ENCODE measurements at places on chromosomes 3 and 15.

GRCh38 chr3:3027976-3028567, 82.1 kb downstream of the IL5RA start:
- DNase-seq, result no peak

- DNase-seq, result no peak
These were observed 68.5 kb downstream of the PLCH1 start for GRCh38 chr3:155676252-155676981.

- no peak for DNase-seq
These were observed 16.0 kb downstream of the ANKRD28 start for GRCh38 chr3:15781637-15782402.

- DNase-seq, result no peak
These were observed 7.9 kb downstream of the VIPR1 start for GRCh38 chr3:42510325-42510724.

DNA sequence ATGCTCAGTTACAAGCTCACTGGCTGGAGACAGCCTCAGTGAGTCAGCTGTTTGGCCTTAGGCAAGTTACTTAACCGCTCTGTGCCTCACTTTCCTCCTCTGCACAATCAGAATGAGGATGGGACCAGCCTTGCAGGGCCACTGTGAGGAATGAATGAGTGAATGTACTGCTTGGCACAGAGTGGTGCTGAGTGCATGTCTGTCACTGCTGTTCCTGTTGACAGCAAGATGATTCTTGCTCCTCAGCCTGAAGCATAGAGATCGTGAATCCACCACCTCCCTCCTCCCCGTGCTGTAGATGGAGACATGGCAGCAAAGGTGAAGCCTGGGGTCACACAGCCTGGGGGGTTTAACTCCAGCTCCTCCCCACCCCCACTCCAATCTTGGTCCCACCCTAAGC, 14.6 kb upstream of the GRIP2 start:
- DNase-seq, result no peak

DNA sequence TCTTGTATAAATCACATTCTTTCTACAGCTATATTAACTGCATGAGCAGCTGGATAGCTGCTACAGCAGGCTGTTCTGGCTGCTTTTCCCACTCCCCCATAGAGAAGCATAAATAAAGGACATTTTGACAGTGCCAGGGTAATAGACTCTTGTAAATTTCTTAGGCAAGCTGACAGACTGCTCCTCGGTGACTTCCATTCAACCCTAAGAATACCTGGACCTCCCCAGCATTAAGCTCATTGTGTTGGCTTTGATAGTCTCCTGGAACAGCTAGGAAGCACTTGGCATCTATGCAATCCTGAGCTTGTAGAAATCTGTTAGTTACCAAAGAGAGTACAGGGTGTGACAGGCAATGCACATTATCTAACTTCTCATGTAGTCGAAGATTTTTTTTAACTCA, 475.4 kb downstream of the AGBL1 start:
- no peak for DNase-seq

DNA sequence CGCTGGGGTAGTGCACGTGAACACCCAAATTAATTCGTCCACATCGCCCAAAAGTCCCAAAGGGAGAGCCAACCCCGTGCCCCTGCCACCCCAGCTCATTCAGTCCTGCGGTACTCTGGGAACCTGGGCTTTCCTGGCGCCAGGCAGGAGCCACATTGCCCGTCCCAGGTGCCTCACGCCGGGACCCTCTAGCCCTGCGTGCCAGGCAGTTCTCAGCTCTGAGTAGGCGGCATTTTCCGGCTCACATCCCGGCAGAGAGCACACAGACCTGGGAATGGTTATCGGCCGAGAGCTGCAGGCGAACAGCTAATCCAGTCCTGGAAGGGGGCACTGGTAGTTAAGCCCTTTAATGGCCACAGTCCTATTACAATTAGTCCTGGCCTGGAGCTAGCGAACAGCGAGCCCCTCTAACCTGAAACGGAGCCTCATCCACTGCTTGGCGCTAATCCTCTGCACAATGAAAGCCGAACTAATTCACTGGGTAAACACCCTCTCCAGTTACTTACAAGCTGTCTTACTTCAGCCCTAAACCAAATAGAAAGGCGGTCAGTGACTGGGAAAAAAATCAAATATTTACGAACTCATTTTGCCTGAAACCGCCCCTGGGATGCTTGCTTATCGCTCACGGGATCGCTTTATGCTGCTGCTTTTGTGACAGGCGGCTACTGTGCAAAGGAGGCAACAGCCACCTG, 254.6 kb upstream of the SOX14 start:
- DNase-seq, result no peak

GRCh38 chr3:112097378-112097777, 11.2 kb downstream of the C3orf52 start:
- peak; percentile 86 for DNase-seq

DNA sequence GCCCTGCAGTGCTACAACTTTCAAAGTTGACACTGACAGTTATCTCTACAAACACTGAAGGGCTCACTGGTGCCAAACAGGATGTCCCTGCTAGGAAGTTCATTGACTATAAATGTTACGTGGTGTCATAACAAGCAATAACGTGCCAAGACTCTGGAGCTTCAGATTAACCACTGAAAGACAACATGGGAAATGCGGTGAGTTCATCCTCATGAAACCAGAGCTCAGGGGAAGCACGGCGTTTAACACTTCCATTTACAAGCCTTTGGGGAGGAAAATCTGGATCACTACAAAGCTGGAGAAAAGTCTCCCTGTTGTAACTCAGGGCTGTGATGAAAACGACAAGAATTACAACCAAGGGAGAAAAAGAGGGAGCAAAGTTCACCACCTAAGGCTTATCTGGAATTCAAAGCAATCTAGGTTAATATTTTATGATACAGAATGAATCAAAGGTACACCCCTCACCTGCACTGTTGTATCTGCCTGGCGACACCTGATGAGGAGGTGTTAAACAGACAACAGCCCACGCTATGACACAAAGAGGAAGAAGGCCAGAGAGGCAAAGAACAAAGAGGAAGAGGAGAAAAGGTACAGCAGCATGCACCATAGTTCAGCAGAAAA, 27.0 kb downstream of the SHQ1 start:
- peak; percentile 19 for DNase-seq

- DNase-seq, result no peak
These were observed 34.3 kb downstream of the INTS14 start for GRCh38 chr15:65576664-65577063.

GRCh38 chr3:133948131-133948810, 52.6 kb upstream of the RAB6B start:
- no peak for DNase-seq

DNA sequence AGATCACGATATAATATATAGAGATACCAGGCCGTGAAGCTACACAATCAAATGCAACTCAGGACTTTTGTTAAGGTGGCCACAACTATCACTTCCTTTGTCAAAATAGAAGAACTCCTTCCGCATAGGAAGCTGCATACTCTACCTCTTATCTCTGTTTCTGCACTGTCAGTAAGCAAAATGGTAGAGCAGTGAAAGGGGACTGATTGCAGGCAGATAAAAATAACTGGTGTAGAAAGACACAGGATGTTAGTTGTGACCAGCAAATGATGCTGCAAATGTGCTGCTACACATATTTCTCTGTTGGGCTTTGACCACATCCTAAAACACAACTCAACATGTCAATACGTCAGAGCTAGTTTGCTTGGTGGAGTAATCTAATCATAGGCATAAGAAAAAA, 16.3 kb upstream of the TRAT1 start:
- DNase-seq, result no peak

DNA sequence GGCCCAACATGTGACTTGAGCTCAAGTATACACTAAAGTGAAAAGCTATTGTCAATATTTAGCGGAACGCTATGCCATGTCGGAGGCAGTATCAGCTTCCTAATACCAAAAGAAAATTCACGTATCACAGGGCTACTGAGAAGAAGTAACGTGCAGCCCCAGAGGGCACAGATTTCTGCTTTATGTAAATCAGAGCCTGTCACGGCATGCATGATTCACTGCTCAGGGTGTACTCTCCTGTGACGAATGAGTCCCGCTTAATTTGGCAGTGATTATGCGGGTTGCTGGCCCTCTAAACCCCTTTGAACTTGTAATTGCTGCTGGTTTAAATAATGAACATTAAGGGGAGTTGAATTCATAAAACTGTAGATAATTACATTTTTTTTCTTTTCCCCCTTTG, 85.3 kb downstream of the MEIS2 start:
- DNase-seq, result no peak

All from inflammatory macrophage treated with lipopolysaccharide for 4 hours (primary cell).